ENCODE measurements at places on chromosomes 4 and X. TPM values are rescaled to one million over a fixed set of nuclear protein-coding genes. Genes with fewer than 3 reads are reported as not detected.

DNA sequence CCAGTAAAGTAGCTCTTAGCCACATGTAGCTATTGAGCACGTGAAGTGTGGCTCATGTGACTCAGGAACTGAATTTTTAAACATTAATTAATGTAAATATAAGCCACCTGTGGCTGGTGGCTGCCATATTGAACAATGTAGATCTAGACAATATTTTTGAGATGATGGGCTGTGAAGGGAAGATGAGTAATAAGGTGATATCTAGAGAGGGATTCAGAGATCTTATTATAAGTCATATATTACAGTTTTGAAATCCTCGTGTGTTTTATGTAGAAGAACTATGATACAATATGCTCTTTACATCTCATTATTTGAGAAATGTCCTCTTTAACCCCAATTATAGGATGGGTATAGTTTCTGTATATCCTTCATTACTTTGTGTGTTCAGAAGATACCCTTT is 5.6 kb downstream of the GAR1 start:
- DNase-seq = no peak

Gene SGCB
- 33.1 TPM for total RNA-seq

DNA sequence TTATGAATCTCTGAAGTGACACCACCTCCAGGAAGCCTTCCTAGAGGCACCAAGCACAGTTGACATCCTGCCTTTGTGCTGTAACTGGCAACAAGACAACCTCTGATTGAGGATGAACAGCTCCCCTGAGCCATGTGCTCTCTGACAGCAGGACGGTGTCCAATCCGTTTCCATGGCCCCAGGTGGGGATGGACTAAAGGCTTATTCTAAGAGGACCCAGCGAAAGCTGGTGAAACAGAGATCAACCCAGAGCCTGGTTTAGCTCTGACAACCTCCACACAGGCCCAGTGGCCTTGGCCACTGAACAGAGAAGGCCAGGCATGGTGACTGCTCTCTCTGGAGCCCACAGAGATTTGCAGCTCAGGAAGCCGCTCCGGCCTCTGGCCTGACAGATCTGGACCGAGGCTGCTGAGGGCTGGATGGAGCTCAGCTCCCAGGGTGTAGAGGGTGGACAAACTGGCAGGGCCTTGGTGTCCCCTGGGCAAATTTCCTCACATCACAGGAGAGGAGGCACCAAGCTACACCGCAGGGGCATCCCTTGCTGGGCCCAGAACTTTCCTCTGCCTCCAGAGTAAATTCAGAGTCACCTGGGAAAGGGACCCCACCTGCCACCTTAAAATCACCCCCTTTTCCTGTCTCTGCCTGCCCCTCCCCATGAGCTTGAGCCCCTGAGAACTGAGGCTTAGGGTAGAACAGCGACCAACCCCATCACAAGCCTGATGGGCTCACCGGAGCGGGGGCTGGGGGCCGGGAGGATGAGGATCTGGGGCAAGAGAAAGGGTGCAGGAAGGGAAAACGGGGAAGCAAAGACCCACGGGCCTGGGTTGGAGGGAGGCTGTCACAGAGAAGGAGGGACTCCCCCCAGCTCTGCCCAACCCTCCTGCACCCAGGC is 40.2 kb downstream of the HMX1 start:
- DNase-seq = no peak

DNA sequence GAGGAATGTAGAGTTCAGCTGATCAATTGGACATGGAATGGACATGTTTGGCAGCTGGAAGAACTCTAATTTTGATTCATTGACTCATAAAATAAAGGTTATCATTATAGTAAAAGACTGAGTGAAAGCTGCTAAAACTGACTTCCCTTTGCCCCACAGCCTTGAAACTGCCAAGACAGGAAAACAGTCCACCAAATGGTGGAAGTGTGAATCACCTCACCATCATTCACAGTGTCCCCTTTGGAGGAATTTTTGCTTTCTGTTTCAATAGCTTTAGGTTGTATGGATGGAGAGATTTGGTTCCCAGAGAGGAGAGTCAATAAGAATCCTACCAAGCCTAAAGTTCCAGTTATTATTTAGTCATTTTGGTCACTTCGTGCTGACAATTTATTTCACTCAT is 20.8 kb upstream of the FREM3 start:
- peak; percentile 21 for DNase-seq

DNA sequence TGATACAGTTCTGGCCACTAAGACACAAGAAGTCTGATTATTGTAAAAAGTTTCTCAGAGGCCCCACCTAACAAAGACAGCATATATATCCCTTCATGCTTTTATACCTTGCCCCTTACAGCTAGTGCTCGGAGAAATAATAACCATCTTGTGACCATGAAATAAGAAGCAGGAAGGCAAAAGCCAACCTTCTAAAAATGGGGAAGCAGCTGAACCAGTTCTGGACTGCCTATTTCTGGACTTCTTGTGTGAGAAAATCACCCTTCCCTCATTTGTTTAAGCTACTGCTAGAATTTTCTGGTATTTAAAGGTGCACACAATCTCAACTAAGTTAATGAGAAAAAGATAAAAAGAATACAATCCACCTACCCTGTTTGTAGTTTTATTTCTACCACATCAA is 87.5 kb downstream of the CNOT6L start:
- DNase-seq = no peak

DNA sequence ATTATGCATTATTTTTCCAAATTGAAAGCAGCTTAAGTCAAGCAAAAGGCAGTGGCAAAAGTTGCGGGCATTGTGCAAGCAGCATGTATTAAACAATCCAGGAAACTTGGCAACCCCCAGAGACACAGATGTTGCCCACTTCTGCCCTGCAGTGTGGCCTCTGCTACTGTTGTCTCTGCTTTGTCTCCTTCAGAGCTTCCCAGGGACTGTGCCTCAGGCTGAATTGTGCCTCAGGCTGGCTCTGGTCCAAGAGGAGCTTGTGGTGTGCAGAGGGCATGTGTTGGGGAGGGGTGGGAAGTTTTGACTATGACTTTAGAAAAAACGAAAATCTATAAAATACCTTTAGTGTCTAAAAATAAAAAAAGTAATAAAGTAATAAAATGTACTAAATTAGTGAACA is 201.4 kb downstream of the CCSER1 start:
- peak; percentile 83 for DNase-seq

- DNase-seq = no peak
These were observed 60.5 kb downstream of the TBC1D14 start for GRCh38 chr4:6969826-6970800.

GRCh38 chrX:152897222-152898131 is at the start of gene ZNF185:
TSS of gene ZNF185 (plus strand) at chrX:152898067. CDS start at chrX:152914490, 16,423 bp downstream.
- DNase-seq = peak; percentile 32

Gene PRSS12
- total RNA-seq = 0.59 TPM

DNA sequence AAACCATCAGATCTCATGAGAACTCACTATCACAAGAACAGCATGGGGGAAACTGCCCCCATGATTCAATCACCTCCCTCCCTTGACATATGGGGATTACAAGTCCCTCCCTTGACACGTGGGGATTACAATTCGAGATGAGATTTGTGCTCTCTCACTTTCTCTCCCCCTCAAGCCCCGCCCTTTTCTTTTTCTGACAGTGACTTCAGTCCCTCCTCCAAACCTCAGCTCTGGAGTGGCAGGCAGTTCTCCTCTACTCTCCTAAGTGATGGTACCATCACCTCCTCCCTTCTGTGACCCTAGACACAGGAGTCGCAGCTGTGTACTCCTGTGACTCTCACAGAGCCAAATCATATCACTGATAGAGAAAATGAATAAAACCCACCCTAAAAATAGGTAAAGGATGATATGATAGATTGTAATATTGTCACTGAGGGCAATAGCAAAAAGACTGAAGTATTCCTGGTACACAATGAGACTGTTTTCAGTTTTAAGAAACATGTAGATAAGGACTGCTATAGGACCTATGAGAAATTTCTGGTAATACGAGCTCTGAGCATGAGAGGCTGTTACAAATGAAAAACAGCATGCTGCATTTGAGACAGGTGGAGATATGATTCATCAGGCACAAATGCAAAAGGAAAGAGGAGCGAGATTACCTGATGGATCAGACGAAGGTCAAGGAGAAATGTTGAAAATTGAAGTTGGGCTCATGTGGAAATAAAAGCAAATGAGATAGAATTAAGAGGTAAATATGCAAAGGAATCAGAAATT is 101.2 kb upstream of the CBLL2 start:
- DNase-seq = no peak

GRCh38 chrX:39427492-39427891 is 626.2 kb downstream of the MID1IP1 start:
- DNase-seq = no peak

DNA sequence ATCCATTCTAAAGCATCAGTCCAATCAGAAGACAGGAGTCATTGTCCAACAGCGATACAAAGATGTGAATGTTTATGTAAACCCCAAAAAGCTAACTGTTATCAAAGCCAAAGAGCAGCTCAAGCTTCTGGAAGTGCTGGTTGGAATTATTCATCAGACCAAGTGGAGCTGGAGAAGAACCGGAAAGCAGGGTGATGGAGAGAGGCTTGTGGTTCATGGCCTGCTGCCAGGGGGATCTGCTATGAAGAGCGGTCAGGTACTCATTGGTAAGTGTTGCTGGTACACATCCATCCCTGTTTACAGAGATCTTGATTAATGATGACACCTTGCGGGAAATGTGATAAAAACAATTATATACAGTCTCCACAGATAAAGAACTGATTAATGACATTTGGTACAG is 11.0 kb downstream of the INTU start:
- no peak for DNase-seq

DNA sequence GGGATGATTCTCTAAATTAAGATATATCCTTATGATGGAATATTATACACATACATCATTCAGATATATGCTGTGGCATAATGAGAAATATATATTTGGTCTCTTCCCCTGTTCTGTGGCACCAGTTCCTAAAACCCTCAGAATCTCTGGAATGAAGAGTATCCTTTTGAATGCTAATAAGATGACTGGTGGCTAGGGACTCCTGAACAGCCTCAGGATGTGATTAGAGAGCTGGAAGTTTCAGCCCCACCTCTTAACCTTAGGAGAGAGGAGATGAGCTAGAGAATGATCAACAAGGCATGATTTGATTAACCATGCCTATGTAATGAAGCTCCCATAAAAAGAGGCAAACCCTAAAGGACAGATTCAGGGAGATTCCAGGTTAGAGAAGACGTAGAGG is 632.0 kb downstream of the IQCM start:
- no peak for DNase-seq

GRCh38 chr4:53004497-53005148 is 142.5 kb downstream of the RASL11B start:
- DNase-seq = no peak

Gene GABRE
- total RNA-seq = 13.9 TPM

All from M059J (cell line).